ENCODE measurements at places on chromosomes 12 and 14.

- no peak for DNase-seq
Measured at GRCh38 chr14:62064751-62065323, 302.6 kb downstream of the SNAPC1 start.

DNA sequence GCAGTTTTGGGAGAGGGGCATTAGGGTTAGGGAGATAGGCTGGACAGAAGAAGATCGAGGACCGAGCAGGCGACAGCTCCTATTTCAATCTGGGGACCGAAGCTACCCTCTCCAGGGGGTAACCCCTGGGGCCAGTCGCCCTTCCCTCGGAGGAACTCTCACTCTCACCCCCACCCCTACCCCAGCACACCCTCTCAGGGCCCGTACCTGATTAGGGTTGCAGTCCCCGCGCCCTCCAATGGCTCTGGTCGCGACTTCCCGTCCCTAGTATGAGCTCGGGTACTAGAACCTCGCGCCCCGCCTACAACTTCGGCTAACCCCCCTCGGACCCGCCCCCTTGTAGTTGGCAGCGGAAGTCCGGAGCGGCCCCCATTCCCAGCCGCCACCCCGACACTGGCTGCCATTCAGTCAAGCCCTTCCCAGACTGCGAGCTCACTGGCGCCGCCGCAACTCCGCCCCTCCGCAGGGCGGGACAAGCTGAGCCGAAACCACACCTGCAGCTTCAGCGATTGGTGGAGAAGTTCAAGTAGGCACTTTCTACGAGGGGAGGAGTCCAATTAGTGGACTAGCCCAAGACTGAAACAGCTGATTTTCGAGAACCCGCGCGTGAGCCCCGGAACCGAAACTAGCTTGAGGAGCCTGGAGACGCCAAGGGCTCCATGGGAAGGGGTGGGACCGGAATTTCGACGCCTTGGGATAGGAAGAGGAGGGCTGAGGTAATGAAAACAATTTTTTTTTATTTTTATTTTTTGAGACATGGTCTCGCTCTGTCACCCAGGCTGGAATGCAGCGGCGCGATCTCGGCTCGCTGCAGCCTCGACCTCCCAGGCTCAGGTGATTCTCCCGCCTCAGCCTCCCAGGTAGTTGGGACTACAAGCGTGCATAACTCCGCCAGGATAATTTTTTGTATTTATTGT lies at the start of gene STAT2:
STAT2 (minus strand) TSS at position 257 of the 917 bp plus-strand sequence. CDS start 3,536 bp downstream, outside the sequence.
- DNase-seq: peak; percentile 97

GRCh38 chr12:47147739-47148138 lies 68.0 kb upstream of the AMIGO2 start:
- no peak for DNase-seq

- DNase-seq: peak; percentile 15
Measured at GRCh38 chr12:53659571-53659981, 16.3 kb downstream of the ATP5MC2 start.

DNA sequence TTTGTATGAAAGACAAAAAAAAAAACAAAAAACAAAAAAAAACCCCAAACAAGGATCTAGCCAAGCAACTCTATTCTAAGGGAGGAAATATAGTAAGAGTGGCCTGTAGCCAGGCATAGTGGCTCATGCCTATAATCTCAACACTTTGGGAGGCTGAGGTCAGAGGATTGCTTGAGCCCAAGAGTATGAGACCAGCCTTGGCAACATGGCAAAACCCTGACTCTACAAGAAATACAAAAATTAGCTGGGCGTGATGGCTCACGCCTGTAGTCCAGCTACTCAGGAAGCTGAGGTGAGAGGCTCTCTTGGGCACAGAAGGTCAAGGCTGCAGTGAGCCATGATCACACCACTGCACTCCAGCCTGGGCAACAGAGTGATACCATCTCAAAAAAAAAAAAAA lies 47.9 kb downstream of the TMEM117 start:
- DNase-seq: no peak

GRCh38 chr14:104795781-104796686 lies 486 bp upstream of the AKT1 start:
- DNase-seq: peak; percentile 94

GRCh38 chr12:64652346-64652745 lies 42.1 kb downstream of the RASSF3 start:
- no peak for DNase-seq

GRCh38 chr14:69357544-69358200 lies 40.4 kb downstream of the ERH start:
- no peak for DNase-seq

- no peak for DNase-seq
Measured at GRCh38 chr12:48824112-48824511, 5.8 kb downstream of the CACNB3 start.

- no peak for DNase-seq
Measured at GRCh38 chr14:74348735-74349463, 628 bp downstream of the VRTN start.

DNA sequence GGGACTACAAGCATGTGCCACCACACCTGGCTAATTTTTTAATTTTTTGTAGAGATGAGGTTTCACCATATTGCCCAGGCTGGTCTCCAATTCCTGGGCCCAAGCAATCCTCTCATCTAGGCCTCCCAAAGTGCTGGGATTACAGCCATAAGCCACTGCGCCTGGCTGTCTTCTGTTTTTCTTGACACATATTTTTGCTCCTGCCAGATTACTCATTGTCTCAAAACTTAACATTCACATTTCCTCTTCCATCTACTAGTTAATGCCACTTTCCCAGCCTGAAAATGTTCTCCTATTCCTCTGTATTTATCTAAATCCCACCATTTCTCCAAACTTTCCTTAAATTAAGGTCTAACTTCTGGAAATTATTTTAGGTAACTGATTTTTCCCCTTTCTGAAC lies 36.2 kb upstream of the KCNH3 start:
- no peak for DNase-seq

DNA sequence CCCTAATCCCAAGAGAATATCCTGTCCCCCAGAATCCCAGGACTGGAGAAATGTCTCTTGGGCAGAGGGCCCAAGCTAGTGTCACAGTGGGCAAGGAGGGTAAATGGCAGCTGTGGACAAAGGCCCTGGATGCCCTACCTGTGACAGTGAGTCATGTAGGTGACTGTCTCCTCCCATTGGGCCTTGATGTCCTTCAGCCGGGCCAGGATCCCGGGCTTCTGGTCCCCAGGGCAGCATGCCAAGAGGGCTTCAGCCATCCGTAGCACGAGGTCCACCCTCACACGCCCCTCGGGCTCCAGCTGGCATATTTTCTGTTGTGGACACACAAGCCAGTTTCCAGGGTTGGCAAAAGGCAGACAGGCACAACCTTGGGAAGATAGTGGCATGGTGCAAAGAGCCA lies 48.8 kb downstream of the SYNE3 start:
- DNase-seq: no peak

DNA sequence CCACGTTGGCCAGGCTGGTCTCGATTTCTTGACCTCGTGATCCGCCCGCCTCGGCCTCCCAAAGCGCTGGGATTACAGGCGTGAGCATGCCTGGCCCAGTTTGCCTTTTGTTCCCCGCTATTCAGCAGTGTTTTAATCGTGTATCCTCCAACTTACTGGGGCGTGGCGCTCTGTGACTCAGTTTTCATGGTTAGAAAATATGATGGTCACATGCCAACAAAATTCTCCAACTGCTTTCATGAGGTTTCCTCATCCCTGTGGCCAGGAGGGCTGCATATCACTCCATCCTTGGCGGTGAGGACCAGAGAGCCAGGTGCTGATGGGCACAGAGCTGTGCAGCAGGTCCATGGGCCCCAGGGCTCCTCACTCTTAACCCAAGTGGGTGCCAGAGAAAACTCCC lies 33.0 kb upstream of the PRMT8 start:
- no peak for DNase-seq

GRCh38 chr12:3105690-3106479 lies 28.7 kb downstream of the TSPAN9 start:
- no peak for DNase-seq

- no peak for DNase-seq
Measured at GRCh38 chr12:112539221-112539620, 120.5 kb downstream of the PTPN11 start.

DNA sequence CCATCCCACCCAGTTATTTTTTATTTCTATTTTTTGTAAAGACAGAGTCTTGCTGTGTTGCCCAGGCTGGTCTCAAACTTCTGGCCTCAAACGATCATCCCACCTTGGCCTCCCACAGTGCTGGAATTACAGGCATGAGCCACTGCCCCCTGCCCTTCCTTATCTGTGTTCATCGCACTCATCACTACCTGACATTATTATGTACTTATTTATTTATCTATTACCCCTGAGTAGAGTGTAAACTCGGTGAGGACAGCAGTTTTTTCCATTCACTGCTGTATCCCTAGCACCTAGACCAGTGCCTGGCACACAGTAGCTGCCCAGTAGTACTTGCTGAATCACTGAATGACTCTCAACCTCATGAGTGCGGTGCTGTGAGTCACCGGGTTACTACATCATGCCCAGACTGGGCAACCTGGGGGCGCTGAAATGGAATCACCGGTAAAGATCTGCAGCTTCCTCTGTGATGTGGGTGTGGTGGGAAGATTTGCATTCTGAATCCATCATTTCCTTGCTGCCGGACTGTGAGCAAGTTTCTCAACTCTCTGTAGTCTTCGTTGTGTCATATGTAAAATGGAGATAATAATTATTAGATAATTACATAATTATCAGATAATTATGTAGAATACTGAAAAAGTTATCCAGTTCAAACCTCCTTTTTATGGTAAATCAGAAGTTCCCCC lies 81.9 kb upstream of the USP44 start:
- peak; percentile 71 for DNase-seq

All from AG20443 (cell line).